NCI-H460 (cell line): ENCODE measurements at places on chromosomes 4 and X. TPM values are rescaled to one million over a fixed set of nuclear protein-coding genes. Genes with fewer than 3 reads are reported as not detected.

The ZCCHC18 gene
- total RNA-seq: 0.47 TPM in 1 of 2 replicates, not detected in the other

DNA sequence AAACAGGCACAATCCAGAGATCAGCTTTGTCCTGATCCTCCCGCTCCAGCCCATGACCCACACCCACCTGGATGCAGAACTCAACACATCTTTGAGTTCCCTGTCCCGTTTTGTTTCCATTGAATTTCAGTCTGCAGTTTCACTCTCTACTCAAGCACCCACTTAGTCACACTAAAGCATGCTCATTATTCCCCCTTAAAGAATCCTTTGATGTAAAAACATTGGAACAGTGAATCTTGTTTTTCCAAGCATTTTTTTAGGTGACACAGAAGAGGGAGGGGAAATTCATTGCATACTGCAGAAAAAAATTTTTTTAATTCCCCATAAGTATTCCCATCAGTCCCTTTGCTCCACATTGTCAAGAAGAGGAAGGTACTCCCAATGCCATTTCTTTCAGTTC, 249.7 kb upstream of the TTC29 start:
- DNase-seq: no peak

GRCh38 chr4:81905971-81906370, 434.3 kb upstream of the RASGEF1B start:
- no peak for DNase-seq

The HSD17B13 gene
- 0.17 and 0.20 TPM in 2 replicates for total RNA-seq

The CXCL13 gene
- not detected in 2 replicates for total RNA-seq

- DNase-seq: no peak
Observed at GRCh38 chr4:17721496-17722355, 59.7 kb downstream of the FAM184B start.

DNA sequence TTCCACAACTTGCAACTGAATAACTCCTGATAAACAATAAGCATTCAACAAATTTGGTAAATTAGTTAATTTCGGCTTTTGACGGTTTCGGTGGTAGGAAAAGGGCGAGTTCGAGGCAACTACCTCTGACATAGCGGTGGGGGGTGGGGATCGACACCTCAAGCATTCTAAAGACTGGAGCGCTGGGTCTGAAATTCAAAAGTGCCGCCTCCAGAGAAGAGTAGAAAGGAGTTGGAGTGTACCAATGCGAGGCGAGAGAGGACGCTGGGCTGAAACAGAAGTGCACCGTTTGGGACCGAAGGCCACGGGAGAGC, 725 bp downstream of the SMC1A start:
- no peak for DNase-seq

DNA sequence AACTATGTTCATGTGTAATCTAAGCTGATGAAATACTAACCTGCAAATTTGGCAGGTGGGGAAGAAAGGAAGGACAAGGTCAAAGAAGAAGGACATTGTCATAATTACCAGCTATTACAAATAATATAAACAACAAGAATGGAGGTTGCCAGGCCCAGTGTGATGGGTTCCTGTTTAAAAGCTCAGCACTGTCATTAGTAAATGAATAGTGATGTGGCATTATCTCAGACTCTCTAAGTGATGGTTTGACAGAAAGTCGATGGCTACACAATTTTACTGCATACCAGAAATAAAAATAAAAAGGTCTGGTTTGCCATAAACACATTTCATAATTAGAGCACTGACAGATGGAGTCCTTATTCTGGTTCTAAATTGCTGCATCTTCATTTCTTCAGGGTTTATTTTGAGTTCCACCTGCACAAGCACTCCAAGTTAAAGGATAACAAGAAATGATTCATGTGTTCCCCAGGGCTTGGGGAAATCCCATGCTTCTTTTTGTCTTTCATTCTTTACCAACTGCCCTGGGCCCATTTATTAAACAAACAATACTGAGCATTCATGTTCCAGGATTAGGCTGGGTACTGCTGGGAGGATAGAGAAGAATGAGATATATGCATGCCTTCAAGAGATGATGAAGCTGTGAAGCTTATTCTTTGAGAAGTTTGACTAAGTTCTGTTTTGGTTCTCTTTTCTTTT, 367.8 kb upstream of the RASGEF1B start:
- no peak for DNase-seq

The FNIP2 gene
- total RNA-seq: 2.2 and 3.7 TPM in 2 replicates

- no peak for DNase-seq
Observed at GRCh38 chr4:6342530-6343293, 73.1 kb downstream of the WFS1 start.

The HSFX1 gene
- total RNA-seq: 0.20 TPM in 1 of 2 replicates, not detected in the other

DNA sequence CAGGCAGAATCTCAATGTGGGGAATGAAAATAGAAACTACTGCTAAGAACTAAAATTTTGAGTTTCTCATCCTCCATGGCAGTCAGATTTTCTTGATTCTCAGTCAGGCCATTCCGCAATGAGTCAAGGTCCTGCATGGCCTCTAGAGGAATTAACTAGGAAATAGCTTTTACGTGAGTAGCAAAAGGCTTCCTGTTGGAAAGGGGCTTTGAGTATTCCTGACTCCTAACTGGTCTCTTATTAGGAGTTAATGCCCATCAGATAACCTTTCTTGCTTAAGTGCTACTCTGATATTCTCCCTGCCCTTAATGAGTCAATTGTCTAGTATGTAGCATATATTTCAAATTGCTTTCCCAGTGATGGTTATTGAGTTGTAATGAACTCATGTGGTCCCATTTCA, 65.7 kb upstream of the ARHGAP24 start:
- no peak for DNase-seq

DNA sequence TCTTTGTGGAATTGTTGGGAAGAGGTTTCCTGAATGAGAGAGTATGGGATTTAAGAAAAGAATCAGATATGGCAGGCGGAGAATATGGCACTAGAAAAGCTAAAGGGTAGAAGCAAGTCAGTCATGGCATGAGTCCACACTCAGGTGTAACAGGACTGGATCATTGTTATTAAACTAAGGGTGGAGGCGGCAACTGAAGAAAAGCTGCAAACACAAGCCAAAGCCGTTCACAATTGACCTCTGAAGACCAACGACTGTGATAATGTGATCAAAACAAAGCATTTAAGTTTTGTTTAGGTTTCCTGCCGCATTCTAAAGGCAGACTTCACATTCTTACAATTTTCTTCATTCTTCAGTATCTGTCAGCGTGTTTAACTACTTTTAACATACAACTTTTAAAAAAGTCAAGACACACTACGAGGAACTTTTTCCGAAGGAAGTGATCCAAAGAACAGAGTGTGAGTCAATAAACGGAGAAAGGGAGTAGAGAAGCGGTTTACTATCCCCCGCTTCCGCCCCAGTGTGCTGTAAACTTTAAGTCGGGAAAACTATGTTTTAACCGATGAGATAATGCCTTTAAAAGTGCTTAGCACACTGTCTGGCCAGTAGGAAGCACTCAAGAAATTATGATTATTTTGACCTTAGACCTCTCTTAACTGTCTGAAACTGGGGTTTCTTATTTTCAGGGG, 909 bp upstream of the SLAIN2 start:
- DNase-seq: no peak

GRCh38 chr4:115154826-115155225, 41.4 kb upstream of the NDST4 start:
- no peak for DNase-seq

GRCh38 chrX:123455693-123456092, 271.6 kb downstream of the GRIA3 start:
- no peak for DNase-seq

GRCh38 chr4:54954656-54955388, 170.6 kb downstream of the KDR start:
- DNase-seq: no peak

The GABRE gene
- total RNA-seq: 26.6 and 45.3 TPM in 2 replicates

DNA sequence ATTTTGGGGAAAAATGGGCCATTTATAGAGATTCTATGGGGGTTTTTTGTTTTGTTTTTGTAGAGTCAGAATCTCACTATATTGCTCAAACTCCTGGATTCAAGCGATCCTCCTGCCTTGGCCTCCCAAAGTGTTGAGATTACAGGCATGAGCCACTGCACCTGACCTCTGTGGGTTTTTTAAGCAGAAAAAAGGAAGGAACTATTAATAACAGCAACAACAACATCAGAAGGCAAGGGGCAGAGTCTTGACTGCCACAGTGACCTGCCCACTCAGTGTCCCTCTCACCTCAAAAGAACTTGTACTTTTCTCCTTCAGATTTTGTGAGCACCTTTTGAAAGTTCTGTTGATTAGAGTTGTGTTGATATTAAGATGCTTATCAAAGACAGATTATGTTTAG, 48.1 kb downstream of the FNIP2 start:
- DNase-seq: no peak

GRCh38 chr4:8077181-8078108, 81.2 kb downstream of the ABLIM2 start:
- no peak for DNase-seq
